LNCaP clone FGC (cell line): ENCODE measurements at places on chromosomes 6 and 20.

GRCh38 chr6:125640441-125641150 lies 108.8 kb upstream of the HEY2 start:
- DNase-seq: no peak

DNA sequence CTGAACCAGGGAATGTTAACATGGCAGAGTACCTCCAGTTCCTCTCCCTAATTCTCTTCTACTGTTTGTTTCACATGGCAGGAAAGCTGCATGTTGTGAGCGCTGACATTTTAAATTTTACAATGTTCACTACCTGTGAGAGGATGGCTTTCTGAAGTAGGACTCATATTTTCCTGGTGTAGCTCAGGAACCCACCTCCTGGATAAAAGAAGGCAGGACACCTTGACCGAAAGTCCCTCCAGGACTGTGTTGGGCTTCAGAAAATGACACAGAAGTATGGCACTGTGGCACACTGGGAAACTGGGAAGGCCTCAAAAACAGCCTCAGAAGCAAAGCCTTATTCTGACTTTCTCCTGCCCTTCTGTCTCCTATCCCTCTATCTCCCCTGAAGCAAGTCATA lies 33.3 kb downstream of the PTPRK start:
- no peak for DNase-seq

GRCh38 chr6:33144373-33144772 lies 47.9 kb downstream of the COL11A2 start:
- no peak for DNase-seq

- peak; percentile 98 for DNase-seq
These were observed 95.0 kb downstream of the CDH26 start for GRCh38 chr20:60053125-60053817.

DNA sequence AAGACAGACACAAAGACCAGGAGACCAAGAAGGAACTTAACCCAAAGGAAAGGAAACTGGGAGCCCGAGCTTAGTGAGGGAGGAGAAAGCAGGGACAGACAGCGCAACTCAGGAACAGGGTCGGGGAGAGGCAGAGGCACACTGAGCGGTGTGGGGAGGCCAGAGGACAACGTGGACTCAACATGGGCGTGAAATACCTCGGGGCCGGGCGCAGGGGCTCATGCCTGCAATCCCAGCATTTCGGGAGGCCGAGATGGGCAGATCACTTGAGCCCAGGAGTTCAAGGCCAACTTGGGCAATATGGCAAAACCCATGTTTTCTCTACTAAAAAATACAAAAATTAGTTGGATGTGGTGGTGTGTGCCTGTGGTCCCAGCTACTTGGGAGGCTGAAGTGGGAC lies 5.7 kb upstream of the RPS6KA2 start:
- no peak for DNase-seq

- DNase-seq: no peak
These were observed 1.5 kb upstream of the PRSS35 start for GRCh38 chr6:83510791-83511190.

DNA sequence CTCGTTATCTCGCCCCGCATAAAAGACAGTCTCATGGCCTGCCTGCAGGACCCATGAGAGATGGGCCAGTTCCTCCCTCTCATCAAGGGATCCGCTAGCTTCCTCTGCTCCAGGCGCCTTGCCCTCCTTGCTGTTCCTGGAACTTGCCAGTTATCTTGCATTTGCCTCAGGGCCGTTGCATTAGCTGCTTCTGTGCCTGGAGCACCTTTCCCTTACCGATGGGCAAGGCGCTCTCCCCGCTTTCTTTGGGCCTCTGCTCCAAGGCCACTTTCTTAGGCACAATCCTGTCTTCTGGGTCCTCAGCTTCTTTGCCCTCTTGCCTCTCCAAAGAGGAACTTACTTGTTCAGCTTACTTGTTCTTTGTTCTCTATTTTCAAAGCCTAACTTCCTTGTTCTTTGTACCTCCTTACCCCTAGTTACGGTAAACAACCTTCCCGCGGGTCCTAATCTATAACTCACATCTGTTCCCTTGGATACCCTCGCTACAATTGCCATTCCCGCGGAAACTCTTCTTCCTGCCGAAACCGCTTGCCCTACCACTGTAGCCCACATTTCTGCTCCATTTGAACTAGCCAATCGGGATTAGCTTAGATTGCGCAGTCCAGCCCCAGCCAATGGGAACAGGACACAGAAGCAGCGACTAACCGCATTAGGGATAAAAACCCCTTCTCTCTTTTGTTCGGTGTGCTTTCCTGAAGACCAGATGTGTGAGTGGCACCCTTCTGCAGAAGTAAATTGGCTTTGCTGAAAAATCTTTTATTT lies 887 bp upstream of the NSFL1C start:
- no peak for DNase-seq

- no peak for DNase-seq
These were observed 682 bp upstream of the CHD6 start for GRCh38 chr20:41618807-41619311.

- DNase-seq: no peak
These were observed 44.8 kb upstream of the IYD start for GRCh38 chr6:150324044-150324443.

GRCh38 chr6:136405420-136406029 lies 115.9 kb upstream of the BCLAF1 start:
- no peak for DNase-seq

GRCh38 chr6:75922226-75922625 lies 150.2 kb downstream of the IMPG1 start:
- DNase-seq: no peak

- peak; percentile 51 for DNase-seq
These were observed 3.3 kb downstream of the LRRC73 start for GRCh38 chr6:43506667-43507471.

DNA sequence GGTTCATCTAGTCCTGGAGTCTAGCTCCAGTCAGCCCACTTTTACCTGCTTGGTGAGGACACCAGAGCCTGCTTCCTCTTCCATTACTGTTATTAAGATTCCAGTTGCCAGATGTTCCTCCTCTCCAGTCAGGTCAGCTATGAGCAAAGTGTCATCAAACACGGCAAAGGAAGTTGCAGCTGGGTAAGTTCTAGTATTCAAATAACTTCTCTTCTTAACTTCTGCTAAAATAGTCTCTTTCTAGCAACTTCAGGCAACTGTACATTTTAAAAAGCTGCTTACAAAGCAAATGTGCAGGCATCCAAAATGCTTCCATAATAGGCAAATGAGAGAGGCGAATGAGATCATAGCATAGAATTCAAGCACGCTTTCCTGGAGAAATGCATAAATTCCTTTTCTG lies 18.4 kb upstream of the MRPS18A start:
- no peak for DNase-seq

DNA sequence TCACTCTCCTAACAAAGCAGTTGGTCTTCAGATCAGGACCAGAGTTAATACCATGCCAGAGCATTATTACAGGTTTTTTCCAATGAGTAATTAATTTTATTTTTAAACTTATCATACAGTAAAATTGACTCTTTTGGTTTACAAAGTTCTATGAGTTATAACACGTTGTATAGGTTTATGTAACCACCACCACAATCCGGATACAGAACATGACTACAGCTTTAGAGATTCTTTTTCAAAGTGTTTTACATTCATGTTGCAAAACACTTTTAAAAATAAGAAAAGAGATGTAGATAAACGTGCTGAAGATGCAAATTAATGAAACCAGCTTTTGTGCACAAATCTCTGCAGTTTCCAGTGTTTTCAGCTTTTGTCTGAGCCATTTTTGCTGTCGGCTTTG lies 1.5 kb upstream of the TPBG start:
- DNase-seq: no peak

- no peak for DNase-seq
These were observed 39.6 kb downstream of the ILRUN start for GRCh38 chr6:34657037-34657306.

DNA sequence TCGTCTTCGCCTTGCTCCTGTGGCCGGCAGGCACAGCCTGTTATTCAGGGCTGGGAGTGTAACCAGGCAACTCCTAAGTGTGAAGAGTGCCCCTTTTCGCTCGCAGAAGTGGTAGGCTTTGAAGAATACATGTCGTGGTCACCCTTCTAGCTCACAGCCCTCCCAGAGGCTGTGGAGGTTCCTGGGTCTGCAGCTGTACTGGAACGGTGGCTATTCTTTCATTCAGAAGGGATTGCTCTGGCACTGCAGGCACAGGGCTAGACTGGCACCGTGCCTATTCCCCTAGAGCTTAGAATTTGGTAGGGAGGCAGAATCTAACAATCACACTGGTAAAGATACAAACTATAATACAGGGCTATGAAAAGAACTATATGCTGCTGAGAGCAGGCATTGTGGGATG lies 1.1 kb upstream of the SRSF12 start:
- no peak for DNase-seq

GRCh38 chr20:21104921-21105320 lies 1.2 kb downstream of the LINC00237 start:
- DNase-seq: no peak

DNA sequence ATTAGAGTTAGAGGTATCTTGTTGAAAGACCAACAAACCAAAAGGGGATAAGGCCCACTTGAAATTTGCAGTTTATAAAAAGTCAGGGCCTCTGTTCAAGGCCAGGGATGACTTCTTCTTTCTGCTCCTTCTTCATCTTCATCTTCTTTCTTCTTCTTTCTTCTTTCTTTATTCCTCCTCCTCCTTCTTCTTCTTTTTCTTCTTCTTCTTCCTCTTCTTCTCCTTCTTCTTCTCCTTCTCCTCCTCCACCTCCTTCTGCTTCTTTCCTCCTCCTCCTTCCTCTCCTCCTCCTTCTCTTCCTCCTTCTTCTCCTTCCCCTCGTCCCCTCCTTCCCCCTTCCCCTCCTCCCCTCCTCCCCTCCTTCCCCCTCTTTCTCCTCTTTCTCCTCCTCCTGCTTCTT lies 18.4 kb upstream of the ZNF292 start:
- no peak for DNase-seq

GRCh38 chr6:15305909-15306308 lies 60.0 kb downstream of the JARID2 start:
- no peak for DNase-seq

GRCh38 chr6:139515511-139515910 lies 141.1 kb upstream of the CITED2 start:
- DNase-seq: no peak

- DNase-seq: no peak
These were observed 76.5 kb upstream of the RGS17 start for GRCh38 chr6:153207617-153208016.

DNA sequence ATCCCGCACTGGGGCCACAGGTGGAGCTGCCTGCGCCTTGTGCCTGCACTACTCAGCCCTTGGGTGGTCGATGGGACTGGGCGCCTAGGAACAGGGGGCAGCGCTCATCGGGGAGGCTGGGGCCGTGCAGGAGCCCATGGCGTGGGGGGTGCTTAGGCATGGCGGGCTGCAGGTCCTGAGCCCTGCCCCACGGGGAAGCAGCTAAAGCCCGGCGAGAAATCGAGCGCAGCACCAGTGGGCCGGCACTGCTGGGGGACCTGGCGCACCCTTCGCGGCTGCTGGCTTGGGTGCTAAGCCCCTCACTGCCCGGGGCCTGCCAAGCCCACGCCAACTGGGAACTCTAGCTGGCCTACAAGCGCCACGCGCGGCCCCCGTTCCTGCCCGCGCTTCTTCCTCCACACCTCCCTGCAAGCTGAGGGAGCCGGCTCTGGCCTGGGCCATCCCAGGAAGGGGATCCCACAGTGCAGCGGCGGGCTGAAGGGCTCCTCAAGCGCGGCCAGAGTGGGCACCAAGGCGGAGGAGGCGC lies 5.8 kb downstream of the HIVEP1 start:
- no peak for DNase-seq

DNA sequence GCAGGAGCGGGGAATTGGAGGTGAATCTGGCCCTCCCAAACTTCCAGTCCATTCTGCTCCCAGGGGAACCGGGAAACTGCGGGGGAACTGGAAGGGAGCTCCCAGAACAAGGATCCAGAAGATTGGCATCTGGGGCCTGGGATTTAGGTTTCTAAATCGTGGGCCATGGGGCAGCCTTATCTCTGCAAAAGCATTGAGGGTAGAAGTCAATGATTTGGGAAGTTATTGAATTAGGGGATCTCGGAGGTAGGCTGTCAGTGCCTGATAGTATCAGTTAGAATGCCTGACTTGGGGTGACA lies 45.1 kb downstream of the HNF4A start:
- DNase-seq: no peak

GRCh38 chr6:38136547-38136946 lies 317.0 kb downstream of the ZFAND3 start:
- no peak for DNase-seq

GRCh38 chr6:129852257-129852858 lies 8.8 kb downstream of the TMEM244 start:
- no peak for DNase-seq

- no peak for DNase-seq
These were observed 72.0 kb upstream of the SCGN start for GRCh38 chr6:25579902-25580495.

GRCh38 chr6:21348504-21349195 lies 244.9 kb upstream of the SOX4 start:
- DNase-seq: no peak

DNA sequence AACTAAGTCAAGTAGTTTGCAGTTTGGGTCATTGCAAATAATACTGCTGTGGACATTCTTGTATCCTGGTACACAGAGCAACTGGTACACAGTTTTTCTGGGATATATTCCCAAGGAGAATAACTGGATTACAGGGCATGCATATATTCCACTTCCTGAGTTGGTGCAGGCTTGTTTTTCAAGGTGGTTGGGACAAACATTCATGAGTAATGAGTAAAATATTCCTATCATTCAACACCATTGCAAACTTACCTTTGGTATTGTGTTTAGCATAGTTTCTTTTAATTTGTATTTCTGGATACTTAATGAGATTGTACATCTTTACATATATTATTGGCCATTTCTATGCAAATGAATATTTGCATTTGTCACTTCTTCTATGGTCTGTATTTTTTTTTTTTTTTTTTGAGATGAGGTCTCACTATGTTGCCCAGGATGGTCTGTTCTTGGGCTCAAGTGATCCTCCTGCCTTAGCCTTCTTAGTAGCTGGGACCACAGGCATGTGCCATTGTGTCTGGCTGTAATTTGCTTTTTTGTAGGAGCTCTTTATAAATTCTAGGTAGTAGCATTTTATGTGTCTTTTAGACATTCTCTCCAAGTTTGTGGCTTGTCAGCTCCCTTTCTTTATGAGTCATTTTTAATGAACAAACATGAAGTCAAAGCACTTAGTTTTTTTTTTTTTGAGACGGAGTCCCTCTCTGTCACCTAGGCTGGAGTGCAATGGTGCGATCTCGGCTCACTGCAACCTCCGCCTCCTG lies 158.7 kb downstream of the SOX4 start:
- DNase-seq: no peak

DNA sequence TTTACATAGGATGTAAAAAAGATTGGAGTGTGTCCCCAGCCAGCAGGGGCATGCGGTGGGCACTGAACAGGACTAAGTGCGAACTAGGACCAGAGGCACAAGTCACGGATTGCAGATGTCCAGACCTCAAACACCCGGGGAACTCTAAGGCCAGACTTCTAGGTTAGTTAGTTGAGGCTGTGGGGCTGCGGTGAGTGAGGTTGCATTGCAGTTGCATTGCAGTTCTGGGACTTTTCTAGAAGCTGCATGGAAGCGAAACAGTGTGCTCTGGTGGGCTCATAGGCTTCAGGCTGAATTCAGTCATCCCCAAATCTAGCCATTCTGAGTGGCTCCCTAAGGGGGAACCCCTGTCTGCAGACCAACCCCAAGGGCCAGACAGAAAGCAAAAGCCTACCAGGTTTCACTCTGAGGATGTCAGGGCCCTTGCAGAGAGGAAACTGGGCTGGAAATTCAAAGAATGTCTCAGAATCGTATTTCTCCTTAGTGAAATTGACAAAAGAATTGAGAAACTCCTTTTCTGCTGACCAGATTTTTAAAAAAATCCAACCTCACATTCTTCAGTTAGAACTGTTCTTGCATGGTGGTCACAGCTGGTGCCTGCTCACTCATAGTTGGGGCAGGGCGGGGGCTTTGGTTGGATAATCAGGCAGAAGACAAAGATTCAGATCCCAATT lies 182.8 kb downstream of the ZDHHC14 start:
- DNase-seq: no peak

GRCh38 chr20:61322151-61322865 lies 70.2 kb downstream of the CDH4 start:
- no peak for DNase-seq
